ENCODE measurements at places on chromosomes 5 and 9.

DNA sequence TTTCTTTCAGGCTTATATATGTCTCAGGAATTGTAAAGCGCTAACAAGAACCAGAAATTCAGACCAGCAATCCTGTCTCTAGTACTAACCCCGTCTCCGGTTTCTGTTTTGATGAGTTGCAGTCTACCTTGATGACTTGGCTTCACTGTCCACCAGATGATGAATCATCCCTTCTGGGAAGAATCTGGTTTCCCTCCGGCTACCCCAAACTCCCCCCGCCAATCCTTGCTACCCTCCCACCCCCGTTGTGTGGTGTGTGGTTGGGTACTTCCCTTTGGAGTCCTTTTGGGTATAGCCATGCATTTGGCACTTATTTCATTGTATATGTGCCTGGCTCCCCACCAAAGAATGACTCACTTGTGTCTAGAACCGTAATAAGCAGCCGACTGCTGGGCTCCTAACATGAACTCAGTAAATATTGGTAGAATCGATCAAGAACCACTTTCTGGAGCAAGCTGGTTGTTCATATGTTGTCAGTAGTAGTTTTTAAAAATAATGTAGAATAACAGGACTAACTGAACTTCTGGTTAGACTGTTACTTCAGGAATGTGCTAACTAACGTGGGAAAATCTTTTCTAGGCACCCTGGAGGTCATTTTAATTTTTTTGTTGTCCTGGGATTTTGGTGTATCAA, 8.3 kb upstream of the TGFBI start:
- H3K27ac ChIP-seq, result peak overlapping the region; percentile 89
- H3K36me3 ChIP-seq, result no peaks in the 10 kb centered on the region
- DNase-seq, result no peak
- peaks cover 1% of the 10 kb centered on the region for H3K27me3 ChIP-seq

DNA sequence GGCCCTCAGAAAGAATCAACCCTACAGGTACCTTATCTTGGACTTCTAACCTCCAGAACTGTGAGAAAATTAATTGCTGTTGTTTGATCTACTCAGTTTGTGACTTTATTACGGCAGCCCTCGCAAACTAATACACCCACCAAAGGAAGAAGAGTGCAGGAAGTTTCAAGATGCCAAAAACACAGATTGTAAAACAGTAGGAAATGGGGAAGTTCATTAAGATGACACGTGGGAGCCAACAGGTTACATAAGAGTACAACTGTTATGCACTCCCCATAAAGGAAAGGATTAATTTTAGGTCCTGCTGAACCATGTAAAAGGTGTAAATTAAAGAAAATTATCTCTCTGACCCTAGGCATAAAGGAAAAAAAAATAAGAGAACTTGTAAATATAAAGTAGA, 294.3 kb downstream of the EPB41L4A start:
- no peak overlapping the region for H3K27ac ChIP-seq
- H3K4me1 ChIP-seq, result peaks cover 15% of the 10 kb centered on the region
- H3K36me3 ChIP-seq, result peaks cover 4% of the 10 kb centered on the region
- H3K27me3 ChIP-seq, result no peaks in the 10 kb centered on the region
- no peak for DNase-seq
- H3K4me3 ChIP-seq, result no peak overlapping the region

DNA sequence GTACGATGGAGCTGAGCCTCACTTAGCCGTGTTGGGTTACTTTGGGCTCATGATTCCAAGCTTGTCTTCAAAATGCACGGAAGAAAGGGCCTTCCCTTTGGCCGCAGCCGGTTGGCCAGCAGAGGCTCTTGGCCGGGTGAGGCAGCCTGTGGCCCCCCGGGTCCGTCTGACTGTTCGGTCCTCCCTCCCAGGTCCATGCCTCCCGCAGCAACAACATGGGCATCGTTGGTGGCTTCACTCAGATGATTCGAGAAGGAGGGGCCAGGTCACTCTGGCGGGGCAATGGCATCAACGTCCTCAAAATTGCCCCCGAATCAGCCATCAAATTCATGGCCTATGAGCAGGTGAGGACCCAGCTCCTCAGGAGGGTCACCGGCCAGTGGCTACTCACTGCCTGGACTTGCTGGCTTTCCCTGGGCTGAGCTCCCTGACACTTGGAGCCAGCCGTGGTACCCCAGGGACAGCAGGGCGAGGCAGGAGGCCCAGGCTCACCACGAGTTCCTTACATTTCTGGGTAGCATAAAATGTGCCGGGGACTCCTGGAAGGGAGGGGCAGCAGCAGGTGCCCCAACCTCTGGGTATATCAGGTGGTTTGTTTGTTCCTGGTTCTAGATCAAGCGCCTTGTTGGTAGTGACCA, 21.9 kb downstream of the PTGES2 start:
- no peak overlapping the region for H3K27ac ChIP-seq
- no peak overlapping the region for H3K4me3 ChIP-seq
- H3K36me3 ChIP-seq, result peaks cover 29% of the 10 kb centered on the region
- no peaks in the 10 kb centered on the region for H3K27me3 ChIP-seq

DNA sequence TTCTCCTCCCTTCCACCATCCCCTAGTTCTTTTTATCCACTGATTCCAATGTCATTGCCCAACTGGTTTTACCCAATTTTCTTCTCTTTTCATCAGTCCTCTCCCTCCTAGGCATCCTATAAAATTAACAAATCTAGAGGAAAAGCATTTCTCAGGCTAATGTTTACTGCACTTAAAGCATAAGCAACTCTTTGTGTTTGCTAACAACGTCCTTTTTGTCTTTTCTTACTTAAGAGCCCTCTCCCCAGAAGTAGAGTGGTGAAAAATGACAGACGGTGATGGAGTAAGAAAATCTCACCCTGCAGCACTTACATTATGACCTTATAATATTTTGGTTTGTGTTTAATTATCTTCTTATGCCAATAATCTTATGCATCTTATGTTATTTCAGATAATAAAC, 1.6 kb upstream of the SPATA9 start:
- no peak for DNase-seq
- H3K27me3 ChIP-seq, result no peaks in the 10 kb centered on the region
- no peak overlapping the region for H3K4me3 ChIP-seq
- no peaks in the 10 kb centered on the region for H3K36me3 ChIP-seq

- no peak overlapping the region for H3K4me3 ChIP-seq
- no peak for DNase-seq
- peak overlapping the region; percentile 92 for H3K27ac ChIP-seq
- no peaks in the 10 kb centered on the region for H3K27me3 ChIP-seq
- peaks cover 46% of the 10 kb centered on the region for H3K4me1 ChIP-seq
Observed at GRCh38 chr9:88258601-88259000, 120.3 kb upstream of the SPATA31C2 start.

DNA sequence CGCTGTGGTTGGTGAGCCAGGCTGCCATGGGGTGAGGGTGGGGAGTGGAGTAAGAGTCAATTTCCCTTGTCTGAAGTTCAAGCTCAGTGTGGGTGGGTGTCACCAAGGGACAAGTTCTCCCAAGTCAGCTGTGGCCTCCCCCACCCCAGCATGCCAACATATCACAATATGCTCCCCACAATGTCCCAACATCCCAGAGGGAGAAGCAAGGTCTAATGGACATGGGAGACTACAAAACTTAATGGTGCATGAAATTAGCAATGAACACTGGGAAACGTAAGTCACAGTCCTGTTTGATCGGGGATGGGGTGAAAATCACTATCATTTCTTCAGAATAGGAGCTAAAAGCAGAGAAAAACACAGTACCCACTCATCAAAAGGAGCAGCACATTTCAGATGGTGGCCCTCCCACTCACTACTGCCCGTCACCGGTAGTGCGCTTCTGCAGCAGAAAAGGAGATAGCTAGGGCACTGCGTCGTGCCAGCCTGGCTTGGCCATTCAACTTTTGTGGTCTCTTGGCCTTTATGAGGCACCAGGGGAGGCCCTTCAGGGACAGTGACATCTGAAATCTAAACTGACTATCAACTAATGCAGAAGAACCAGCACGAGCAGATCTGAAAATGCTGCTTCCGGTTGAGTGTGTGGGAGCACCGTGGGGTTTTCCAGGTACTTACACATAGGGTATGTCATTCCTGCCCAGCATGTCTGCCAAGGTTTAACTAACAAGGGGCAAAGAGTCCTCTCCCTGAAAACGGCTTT, 20.5 kb upstream of the NDFIP1 start:
- no peaks in the 10 kb centered on the region for H3K27me3 ChIP-seq
- H3K36me3 ChIP-seq, result no peaks in the 10 kb centered on the region
- H3K27ac ChIP-seq, result peak overlapping the region; percentile 96
- H3K4me1 ChIP-seq, result peaks cover 28% of the 10 kb centered on the region

DNA sequence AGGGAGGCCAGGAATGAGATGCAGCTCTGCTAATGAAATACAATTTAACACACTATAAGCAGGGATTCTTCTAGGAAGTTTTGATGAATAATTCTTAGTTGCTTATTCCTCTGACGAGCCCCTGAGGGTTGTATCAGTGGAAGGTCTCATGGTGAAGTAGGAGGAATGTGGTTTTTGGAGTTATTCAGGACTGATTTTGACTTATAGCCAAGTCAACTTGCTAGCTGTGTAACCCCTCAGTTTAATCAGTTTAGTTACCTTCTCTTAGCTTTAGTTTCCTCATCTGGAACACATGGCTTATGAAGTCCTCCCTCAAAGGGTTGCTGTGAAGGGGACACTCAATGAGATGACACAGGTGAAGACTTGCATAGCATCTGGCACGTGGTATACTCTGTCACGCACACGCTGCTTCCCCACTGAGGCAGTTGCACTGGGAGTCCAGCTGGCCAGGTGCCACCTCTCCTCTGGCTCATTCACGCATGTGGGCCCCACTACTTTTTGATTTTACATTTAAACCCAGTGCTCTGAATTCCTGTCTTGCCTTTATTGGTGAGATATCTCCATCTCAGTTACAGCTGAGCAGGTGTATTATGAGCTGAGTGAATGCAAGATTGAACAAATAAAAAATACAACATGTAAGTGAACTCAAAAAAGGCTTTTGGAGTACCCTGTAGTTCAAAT, 415.0 kb downstream of the ARHGEF28 start:
- no peak for DNase-seq
- peak overlapping the region; percentile 91 for H3K27ac ChIP-seq
- H3K4me3 ChIP-seq, result no peak overlapping the region

DNA sequence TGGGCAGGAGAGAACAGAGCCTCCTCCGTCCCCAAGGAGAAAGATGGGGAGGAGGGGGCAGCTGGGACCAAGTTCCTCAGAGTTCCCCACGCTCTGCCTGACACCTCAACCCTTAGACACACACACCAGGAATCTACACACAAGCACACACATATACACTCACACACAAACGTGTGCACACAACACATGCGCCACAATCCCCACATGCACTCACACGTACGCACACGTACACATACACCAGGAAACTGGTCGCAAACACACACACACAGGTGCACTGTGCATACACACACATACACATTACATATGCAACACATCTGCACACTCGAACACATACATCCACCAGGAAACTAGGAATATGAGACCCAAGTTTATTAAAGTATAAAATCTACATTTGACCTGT, 50.4 kb downstream of the ROR2 start:
- DNase-seq, result no peak
- H3K4me3 ChIP-seq, result no peak overlapping the region
- H3K36me3 ChIP-seq, result no peaks in the 10 kb centered on the region
- no peaks in the 10 kb centered on the region for H3K27me3 ChIP-seq
- H3K4me1 ChIP-seq, result peaks cover 80% of the 10 kb centered on the region
- H3K27ac ChIP-seq, result no peak overlapping the region

DNA sequence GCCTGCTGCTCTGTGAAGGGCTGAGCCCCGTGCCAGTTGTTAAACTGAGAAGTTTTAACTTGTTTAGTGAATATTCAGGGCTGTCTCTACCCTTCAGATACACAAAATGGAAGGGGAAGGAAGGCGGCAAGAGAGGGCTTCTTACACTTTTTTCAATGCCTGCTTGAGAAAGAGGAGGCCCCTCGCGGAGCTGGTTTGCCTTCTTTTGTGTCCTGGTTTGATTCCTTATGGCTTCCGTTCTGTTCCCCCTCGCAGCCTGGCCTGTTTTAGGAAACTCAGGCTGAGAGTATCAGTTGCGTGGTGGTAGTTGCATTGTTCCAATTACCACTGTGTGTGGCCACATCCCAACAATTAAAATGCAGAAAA, 1.0 kb downstream of the FAM53C start:
- peaks cover 16% of the 10 kb centered on the region for H3K36me3 ChIP-seq
- H3K27me3 ChIP-seq, result no peaks in the 10 kb centered on the region
- peaks cover 31% of the 10 kb centered on the region for H3K4me1 ChIP-seq
- no peak for DNase-seq
- peak overlapping the region; percentile 98 for H3K27ac ChIP-seq

GRCh38 chr5:154205441-154206117, 15.0 kb downstream of the GALNT10 start:
- H3K27ac ChIP-seq, result no peak overlapping the region
- DNase-seq, result no peak
- H3K36me3 ChIP-seq, result no peaks in the 10 kb centered on the region

DNA sequence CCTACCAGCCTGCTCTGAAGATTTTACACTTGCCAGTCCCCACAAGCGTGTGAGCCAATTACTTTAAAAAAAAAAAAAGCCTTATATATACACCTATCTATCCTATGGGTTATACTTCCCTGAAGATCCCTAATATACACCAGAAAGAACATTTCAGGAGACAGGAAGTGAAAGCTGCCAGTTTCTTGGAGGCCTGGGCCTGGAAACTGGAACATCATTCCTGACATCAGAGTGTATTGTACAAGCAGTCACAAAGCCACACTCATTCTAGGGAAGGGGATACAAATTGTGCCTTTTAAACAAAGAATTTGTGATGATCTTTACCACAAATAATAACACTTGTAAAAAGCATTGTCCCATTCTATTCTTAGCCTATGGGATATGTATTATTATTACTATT, 98.3 kb upstream of the FBN2 start:
- H3K27ac ChIP-seq, result no peak overlapping the region
- no peak for DNase-seq
- no peaks in the 10 kb centered on the region for H3K36me3 ChIP-seq

GRCh38 chr5:152297866-152298265, 107.2 kb downstream of the NMUR2 start:
- peaks cover 3% of the 10 kb centered on the region for H3K27me3 ChIP-seq
- no peak for DNase-seq
- no peak overlapping the region for H3K27ac ChIP-seq
- H3K4me1 ChIP-seq, result no peaks in the 10 kb centered on the region
- H3K4me3 ChIP-seq, result no peak overlapping the region

DNA sequence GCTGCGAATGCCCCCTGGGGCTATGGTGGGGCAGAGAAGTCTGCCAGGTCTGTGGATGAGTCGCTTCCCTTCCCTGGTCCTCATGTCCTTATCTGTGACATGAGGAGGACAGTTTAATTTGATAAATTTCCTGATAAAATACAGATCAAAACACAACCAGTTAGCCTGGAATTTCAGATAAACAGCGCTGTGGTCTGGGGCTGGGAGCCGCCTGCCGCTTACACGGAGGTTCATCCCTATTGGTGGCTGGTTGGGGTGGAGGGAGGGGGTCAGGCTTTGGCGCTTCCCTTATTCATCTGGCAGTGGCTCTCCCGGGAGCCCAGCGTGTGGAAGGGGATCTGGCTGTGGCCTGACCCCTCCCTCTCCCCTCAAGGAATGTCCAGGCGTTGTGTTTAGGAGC, 17.9 kb downstream of the CRB2 start:
- peaks cover 7% of the 10 kb centered on the region for H3K36me3 ChIP-seq
- H3K4me1 ChIP-seq, result peaks cover 57% of the 10 kb centered on the region
- peaks cover 3% of the 10 kb centered on the region for H3K27me3 ChIP-seq
- H3K27ac ChIP-seq, result peak overlapping the region; percentile 72
